ENCODE measurements at places on chromosomes 13 and 19. TPM values are rescaled to one million over a fixed set of nuclear protein-coding genes. Genes with fewer than 3 reads are reported as not detected.

PET100 gene
- total RNA-seq, result 111 TPM

GJB2 gene
- total RNA-seq, result not detected

WDR88 gene
- total RNA-seq, result not detected

PRR19 gene
- 0.40 TPM for total RNA-seq

GJB6 gene
- not detected for total RNA-seq

KLK4 gene
- total RNA-seq, result not detected

ZNF850 gene
- total RNA-seq, result 9.5 TPM

RNF225 gene
- 0.77 TPM for total RNA-seq

PSG1 gene
- not detected for total RNA-seq

VSTM1 gene
- not detected for total RNA-seq

F2RL3 gene
- 0.10 TPM for total RNA-seq

ZNF136 gene
- total RNA-seq, result 16.7 TPM

ATP4B gene
- total RNA-seq, result not detected

MBD3L2 gene
- not detected for total RNA-seq

ACP5 gene
- total RNA-seq, result 16.3 TPM

AMER2 gene
- not detected for total RNA-seq

ZNF813 gene
- 6.7 TPM for total RNA-seq

PCDH20 gene
- not detected for total RNA-seq

ERICH6B gene
- not detected for total RNA-seq

GRIN2D gene
- 0.11 TPM for total RNA-seq

RASAL3 gene
- 52.0 TPM for total RNA-seq

PDX1 gene
- total RNA-seq, result not detected

TLE6 gene
- 21.5 TPM for total RNA-seq

MEIS3 gene
- 0.79 TPM for total RNA-seq

CRX gene
- 0.11 TPM for total RNA-seq

PLEKHJ1 gene
- total RNA-seq, result 129 TPM

B3GNT3 gene
- not detected for total RNA-seq

LIM2 gene
- total RNA-seq, result not detected

MEIOSIN gene
- not detected for total RNA-seq

MUC16 gene
- total RNA-seq, result not detected

TMPRSS9 gene
- 0.28 TPM for total RNA-seq

ZMYM5 gene
- total RNA-seq, result 14.3 TPM

Data from OCI-LY7 (cell line).